ENCODE measurements at places on chromosomes 3 and 15.

DNA sequence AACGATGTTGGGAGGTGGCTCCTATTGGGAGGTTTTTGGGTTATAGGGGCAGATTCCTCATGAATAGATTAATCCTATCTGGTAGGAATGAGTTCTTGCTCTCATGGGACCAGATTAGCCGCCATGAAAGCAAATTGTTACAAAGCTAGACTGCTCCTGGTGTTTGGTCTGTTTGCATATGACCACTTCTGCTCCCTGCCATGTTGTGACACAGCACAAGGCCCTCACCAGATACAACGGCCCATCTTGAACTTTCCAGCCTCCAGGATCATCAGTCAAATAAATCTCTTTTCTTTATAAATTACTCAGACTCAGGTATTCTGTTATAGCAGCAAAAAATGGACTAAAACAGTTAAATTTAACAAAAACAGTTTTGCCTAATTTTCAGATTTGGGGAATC, 34.4 kb downstream of the TRIM42 start:
- no peak for DNase-seq

- DNase-seq: no peak
Measured at GRCh38 chr3:107264888-107265287, 112.4 kb upstream of the CCDC54 start.

- no peak for DNase-seq
Measured at GRCh38 chr3:194045289-194045688, 90.7 kb upstream of the HES1 start.

- DNase-seq: no peak
Measured at GRCh38 chr15:66593219-66593780, 27.5 kb upstream of the LCTL start.

- no peak for DNase-seq
Measured at GRCh38 chr3:186251948-186252619, 110.0 kb downstream of the DGKG start.

DNA sequence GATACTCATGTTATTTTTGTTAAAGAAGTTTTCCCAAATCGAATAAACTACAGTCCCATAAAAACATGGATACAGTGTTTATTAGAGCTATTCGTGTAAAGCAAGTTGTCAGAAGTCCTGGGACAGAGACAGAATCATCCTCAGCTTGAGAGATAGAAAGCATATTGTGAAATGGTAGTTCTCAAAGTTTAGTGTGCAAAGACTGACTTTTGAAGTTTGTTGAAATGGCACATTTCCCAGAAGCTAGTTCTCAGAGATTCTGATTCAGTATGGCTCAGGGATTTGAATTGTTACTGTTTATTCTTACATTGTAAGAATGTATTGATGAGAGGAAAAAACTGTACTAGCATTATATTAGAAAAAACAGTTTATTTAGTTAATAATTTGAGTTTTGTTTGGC, 22.1 kb downstream of the GABRR3 start:
- peak; percentile 43 for DNase-seq

DNA sequence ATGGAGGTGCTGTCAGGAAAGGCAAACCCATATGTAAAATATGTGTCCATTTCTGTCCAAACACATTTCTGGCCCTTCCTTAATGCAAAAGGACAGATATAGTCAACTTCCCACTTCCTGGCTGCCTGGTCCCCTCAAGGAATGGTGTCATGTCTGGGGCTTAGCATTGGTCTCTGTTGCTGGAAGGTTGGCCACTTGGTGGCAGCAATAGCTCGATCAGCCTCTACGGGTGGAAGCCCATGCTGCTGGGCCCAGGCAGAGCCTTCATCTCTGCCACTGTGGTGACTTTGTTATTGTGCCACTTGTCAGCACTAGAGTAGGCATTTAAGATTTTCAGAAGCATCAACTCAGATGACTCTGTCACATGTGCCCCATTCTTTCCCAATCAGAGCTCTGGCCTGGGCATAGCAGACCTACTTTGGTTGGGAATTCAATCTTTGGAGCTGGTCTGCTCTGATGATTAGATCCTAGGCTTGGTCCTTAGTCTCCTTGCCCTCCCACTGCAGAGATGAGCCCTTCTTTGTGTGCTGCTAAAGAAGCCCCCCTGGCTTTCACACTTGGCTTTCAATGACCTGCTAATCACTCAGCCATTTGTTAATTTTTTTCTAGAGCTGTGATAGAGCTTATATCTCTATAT, 51.0 kb upstream of the SPSB4 start:
- DNase-seq: peak; percentile 4

DNA sequence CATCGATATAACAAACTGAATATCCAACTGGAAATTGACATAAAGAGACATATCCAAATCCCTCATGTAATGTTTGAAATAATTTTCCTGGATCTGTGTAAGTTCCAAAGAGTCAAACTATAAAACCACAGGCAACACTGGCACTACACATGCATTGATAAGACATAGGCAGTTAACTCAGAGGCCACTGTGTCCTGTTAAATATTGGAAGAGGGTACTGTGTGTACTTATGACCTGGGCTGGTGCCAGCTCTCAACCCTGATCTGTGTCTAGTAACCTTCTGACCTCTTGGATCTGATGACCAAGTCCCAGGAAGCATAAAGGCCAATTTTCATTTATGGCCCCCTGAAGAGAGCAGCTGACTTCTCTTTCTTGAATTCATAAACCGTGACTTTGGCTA, 4.5 kb downstream of the NR1I2 start:
- no peak for DNase-seq

DNA sequence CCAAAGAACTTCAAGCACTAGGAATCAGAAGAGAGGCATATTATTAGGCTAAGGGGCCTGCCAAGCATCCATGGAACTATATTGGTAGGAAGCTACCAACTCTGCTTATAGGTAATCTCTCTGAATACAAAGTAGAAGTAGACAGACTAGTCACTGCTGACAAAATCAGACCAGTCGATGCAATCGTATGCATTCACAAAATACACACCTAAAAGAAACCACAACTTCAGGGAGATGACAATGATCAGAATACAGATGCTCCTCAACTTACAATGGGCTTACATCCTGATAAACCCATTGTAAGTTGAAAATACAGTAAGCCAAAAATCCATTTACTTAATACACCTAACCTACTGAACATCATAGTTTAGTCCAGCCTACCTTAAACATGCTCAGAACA, 94.7 kb downstream of the FSIP1 start:
- DNase-seq: no peak

DNA sequence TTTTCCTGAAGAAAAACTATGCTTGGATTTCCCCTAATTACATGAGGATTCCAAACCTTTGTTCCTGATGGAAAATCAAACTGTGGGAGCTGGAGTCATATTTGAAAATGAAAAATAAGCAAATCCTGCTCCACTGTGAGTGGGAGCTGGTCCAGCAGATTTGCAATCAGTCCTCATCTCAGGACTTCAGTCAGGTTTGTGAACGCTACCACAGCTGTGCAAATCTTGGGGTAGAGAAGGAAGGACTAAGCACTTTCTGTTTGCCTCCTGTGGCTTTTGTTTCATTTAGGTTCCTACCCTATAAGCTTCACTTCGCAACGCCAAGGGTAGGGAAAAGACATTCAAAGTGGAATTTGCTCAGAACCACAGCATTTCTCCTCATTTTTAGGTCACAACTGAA, 238.2 kb downstream of the TUSC7 start:
- no peak for DNase-seq

GRCh38 chr3:178263236-178263916, 272.9 kb upstream of the KCNMB2 start:
- no peak for DNase-seq

- DNase-seq: no peak
Measured at GRCh38 chr3:64290161-64290560, 64.9 kb upstream of the PRICKLE2 start.

- DNase-seq: no peak
Measured at GRCh38 chr3:151395806-151396205, 11.3 kb upstream of the P2RY12 start.

GRCh38 chr3:108004647-108005046, 86.2 kb downstream of the CD47 start:
- no peak for DNase-seq

DNA sequence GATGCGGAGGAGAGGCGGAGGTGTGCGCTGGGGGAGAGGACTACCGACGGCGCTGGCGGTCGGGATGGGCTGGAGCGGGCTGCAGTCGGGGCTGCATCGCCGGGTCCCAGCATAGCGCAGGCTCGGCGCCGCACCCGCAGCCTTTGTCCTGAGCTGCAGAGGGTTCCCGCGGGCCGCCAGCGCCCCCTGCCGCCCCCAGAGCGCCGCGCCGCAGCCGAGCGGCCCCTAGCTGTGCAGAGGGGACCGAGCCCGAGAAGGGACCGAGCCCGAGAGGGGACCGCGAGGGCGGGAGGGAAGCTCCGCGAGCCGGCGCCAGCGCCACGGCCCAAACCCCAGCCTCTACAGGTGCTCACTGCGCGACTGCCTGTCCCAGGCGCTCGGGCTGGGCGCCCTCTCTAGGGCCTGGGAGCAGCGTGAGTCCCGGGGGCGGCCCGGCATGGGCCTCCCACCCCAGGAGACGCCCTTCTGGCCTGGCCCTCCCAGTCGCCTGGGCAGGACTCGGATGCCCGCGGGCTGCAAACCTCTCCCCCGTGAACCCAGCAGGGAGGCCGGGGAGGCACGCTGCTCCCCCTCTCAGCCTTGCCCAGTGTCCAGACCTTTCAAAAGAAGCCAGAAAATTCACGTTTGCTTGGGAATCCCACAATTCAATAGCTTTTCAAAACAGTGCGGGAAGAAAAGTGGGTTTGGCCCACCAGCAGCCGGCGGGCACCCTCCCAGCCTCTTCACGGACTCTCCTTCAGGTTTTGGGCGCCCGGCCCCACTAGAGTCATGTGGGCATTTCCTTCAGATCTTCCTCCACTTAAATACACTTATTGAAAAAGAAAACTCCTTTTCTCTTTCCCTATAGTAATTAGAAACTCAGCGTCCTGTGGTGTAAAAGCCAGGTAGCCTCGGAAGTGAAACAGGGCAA, 134.7 kb downstream of the TPRA1 start:
- DNase-seq: peak; percentile 8
